ENCODE measurements at places on chromosomes 11 and 22.

- peak; percentile 32 for DNase-seq
Observed at GRCh38 chr11:68690671-68691401, 6.5 kb downstream of the GAL start.

DNA sequence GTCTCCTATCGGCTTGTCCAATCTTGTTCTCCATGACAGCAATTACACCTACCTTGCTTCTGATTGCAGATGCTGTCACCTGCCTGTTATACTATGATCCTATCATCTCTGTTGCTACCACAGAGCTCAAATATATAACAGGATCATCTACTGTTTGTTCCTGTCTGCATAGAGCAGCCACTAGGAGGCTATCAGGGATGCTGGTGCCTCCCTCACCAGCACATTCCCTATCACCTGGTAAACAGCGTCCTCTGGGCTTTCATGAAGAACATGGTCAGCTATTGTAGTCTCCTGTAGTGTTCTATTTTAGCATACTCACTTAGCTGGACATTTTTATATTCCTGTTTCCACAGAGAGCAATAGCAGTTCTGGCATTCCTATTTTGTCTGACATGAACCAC, 87.8 kb upstream of the FAT3 start:
- DNase-seq, result no peak

DNA sequence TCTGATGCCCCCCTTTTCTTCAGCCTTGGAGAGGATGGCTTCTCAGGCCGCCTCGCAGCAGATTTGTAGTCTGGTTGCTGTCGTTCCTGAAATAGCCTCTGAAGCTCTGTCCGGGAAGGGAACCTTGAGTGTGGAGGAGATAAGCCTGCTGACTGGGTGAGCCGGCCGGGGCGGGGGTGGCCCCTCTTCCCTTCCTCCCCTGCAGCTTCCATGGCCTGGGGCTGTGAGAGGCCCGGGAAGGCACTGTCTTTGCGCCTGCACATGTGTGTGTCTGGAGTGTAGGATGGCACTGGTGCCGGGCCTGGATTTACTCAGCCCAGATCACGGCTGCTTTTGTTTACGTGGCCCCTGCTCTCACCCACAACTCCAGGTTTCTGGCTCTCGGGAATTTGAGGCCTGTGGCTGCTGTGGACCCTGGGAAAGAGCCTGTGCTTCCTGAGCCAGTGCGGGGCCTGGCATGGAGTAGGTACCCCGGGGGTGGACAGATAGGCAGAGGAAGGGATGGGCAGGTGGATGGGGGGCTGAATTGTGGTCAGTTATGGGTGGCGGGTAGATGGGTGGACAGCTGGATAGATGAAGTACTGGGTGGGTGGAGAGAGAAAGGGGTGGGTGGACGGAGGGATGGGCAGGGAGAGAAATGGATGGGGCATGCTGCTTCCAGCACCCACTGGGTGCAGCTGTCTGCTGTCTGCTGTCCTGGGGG, 16.6 kb downstream of the KCNQ1 start:
- DNase-seq, result no peak

GRCh38 chr22:46432164-46433068, 96.9 kb downstream of the TRMU start:
- peak; percentile 60 for DNase-seq

- DNase-seq, result no peak
Observed at GRCh38 chr22:46113910-46114517, 36.3 kb upstream of the PPARA start.

- no peak for DNase-seq
Observed at GRCh38 chr11:117378976-117379865, 51.6 kb downstream of the CEP164 start.

DNA sequence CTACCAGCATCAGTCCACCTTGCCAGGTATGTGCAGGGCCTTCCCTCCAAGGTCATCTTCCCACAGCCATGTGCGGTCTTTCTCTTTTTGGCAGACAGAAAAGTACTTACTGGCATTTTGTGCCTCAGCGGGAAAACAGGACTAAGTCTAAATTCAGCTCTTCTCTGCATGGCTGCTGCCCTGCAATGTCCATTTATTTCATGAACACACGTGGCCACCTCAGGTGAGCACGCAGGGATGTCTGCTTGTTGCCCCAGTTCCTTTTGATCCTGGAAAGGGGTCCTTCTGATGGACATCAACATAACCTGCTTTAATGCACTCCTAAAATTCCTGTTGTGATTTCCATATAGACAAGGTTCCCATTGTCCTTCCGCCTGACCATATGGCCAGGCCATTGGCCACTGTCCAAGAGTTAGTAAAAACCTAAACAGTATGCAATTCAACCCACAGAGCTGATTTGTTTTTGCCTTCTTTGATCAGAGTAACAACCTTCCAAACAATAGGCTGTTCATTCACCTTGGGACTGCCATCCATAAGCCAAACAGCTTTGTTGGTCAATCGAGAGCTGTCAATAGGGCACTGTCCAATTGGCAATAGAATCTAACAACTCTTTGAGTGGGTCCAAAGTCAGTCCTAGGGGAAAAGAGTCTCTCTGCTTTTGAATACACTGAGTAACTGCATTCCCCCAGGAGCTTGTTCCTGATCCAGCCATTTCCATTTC, 5.9 kb downstream of the TREH start:
- no peak for DNase-seq

GRCh38 chr22:29193021-29193420, 12.7 kb upstream of the EMID1 start:
- no peak for DNase-seq

GRCh38 chr22:49934160-49934890, 15.9 kb downstream of the CRELD2 start:
- peak; percentile 62 for DNase-seq

DNA sequence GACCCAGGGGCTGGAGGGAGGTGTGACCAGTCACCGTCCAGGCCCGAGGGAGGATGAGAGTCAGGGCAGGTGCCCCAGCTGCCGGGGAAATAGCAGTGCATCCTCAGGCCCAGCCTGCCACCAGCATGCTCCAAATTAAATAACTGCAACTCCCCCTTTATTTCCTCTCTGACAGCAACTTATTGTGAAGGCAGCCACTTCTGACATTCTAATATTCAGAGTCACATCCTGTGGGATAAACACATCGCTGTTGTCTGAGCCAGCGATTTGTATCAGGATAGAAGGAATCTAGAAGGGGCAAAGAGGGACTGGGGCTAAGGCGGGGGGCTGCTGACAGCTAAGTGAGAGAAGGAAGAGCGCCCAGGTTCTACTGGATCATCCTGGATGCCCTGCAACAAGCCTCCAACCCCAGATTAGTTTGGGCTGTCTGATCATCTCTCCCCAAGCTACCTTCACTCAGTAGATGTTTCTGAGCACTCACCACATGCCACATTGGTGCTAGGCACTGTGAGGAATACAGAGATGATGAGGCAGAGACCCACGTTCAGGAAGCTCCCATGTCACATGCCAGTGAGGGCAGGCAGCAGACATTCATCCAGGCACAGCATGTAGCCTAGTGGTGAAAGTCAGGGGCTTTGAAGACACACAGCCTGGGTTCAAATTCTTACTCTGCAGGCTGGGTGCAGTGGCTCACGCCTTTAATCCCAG, 214.1 kb downstream of the BUD13 start:
- DNase-seq, result no peak

- no peak for DNase-seq
Observed at GRCh38 chr11:76551400-76551799, 106.6 kb downstream of the EMSY start.

- no peak for DNase-seq
Observed at GRCh38 chr22:43925433-43926348, 2.1 kb downstream of the PNPLA3 start.

DNA sequence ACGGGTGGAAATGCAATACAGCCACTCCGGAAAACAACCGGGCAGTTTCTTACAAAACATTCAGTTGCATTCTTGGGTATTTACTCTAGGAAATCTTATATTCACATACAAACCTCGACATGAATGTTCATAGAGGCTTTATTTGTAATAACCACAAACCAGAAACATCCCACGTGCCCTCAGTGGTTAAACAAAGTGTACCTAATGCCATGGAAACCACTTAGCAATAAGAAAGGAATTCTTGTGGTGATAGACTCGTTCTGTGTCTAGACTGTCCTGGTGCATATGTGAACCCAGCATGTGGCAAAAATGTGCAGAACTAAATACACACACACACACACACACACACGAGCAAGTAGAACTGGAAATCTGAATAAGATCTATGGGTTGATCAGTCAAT, 1073.3 kb downstream of the TBC1D22A start:
- no peak for DNase-seq

DNA sequence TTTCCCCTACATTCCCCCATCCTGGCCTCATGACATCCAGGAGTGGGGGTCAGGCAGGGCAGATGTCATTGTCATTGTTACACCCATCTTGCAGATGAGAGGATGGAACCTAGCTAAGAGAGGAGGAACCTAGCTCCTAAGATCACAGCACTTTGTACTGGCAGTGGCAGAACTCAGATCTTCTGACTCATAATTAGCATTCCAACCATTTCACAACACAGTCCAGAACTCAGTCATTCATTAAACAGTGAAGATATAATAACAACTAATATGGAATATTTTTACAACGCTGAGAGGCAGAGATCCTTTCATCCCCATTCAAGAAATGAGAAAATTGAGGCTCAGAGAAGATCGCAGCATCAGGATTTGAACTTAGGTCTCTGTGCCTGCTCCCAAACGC, 127.8 kb downstream of the CHST1 start:
- DNase-seq, result no peak

- DNase-seq, result no peak
Observed at GRCh38 chr11:109864151-109864661, 229.0 kb upstream of the ZC3H12C start.

GRCh38 chr22:46969491-46969890, 207.0 kb downstream of the TBC1D22A start:
- no peak for DNase-seq

DNA sequence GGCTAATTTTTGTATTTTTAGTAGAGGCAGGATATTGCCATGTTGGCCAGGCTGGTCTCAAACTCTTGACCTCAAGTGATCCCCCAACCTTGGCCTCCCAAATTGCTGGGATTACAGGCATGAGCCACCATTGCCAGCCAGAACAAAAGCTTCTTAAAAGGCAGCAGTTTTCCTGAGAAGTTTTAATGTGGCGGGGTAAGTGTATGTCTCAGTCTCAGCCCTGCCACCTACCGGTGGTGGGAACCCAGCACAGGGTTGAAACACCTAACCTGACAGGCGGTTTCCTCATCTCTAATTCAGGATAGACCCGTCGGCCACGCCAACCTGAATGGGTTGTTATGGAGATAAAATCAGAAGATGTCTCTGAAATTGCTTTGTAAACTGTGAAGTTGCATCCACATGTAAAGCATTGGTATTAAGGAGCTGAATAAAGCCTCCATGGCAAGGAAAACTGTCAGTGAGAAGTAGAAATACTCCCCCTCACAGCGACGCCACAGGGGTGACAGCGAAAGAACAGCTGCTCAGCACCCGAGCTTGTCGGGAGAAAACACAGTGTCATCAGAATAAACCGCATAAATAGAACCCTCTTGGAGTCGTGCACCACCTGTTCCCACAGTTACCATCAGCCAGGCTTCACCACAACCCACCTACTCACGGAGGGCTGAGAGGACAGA, 165.9 kb upstream of the NCAM1 start:
- peak; percentile 19 for DNase-seq

DNA sequence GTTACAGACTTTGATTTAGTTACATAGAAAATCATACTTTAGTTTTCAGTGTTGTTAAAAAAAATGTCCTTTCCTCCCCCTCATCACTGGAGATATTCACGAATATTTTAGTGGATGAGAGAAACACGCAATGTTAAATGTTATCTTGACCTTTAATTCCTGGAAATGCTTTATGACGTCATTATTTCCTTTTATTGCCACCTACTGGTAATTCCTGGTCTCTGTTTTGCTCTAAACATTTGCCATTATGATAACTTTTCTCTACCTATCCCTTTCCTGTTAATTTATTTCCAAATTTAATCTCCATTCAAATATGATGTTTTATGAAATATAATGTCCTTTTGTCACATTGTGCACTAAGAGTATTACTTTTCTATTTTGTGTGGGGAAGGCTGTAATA, 770.6 kb downstream of the FAM181B start:
- DNase-seq, result peak; percentile 38

DNA sequence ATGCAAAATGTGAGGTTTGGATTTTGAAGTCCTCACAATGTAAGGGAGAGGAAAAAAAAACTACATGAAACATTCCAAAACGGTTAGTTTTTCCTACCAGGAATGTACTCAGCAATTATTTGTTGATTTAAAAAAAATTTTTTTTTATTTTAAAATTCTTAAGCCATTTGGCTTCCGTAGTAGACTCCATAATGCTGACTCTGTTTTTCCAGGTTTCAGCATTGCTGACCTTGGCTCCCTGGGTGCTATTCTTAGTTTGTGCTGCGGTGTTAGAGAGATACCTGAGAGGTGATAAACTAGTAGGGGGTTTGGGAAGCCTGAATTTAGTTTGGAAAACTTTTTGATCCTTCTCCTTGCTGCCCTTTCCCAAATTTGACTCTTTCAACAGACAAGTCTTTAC, 10.6 kb downstream of the STT3A start:
- no peak for DNase-seq

DNA sequence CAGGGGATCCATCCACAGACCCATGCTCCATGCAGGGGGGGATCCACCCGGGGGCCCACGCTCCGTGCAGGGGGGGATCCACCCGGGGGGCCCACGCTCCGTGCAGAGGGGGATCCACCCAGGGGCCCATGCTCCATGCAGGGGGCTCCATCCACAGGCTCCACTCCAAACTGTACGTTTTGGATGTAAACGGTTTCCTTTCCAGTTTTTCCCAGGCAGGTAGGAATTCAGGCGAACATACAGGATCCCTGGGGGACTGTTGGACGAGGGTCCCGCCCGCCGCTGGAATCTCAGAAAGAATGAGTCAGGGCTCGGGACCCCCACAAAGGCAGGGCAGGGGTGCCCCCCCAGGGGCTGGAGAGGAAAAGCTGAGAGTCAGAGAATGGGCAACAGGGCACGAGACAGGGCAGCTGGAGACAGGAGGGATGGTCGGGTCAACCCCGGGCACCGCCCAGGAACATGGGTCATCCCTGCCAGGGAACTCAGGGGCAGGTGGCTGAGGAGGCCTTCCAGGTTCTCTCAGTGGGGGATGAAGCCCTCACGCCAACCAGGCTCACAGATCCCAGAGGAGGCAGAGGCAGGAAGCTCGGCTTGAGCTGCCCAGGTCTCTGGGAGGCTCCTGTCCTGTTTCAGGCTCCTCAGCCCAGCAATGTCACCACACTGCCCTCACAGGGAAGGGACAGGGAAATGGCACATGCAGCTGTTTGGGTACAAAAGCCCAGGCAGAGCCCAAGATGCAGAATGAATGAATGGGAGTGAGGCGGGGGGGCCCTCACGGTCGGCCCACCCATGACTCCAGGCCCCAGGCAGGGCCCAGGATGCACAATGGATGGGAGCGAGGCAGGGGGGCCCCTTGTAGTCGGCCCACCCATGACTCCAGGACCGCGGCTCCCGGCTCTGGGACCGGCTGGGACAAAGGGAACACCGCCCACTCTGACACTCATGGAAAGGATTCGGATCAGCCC, 200.2 kb downstream of the BRD1 start:
- DNase-seq, result no peak

DNA sequence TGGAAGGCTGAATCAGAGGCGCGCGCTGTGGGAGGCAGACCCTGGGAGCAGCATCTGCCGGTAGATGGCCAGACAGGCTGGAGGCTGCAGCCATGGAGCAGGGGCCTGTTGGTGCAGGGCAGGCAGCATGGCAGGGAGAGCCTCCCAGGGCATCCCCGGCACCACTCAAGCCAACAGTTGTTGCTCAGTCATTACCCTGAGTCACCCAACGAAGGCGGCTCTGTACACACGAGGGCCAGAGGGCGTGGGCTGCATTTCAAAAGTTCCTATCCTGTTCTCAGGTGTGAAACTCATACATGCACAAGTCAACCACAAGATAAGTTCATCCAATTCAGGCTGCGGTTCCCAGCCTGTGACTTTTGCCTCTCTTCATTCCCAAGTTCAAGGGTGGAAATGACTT, 2.6 kb downstream of the ANO1 start:
- no peak for DNase-seq
